Bronchial epithelial cell (primary cell): ENCODE measurements at places on chromosomes 4 and X. TPM values are rescaled to one million over a fixed set of nuclear protein-coding genes. Genes with fewer than 3 reads are reported as not detected.

The FGFRL1 gene
- 14.2 and 14.7 TPM in 2 replicates for total RNA-seq

The NXF3 gene
- total RNA-seq = not detected in 2 replicates

GRCh38 chr4:38396091-38396490, 267.9 kb upstream of the KLF3 start:
- DNase-seq = peak; percentile 16

DNA sequence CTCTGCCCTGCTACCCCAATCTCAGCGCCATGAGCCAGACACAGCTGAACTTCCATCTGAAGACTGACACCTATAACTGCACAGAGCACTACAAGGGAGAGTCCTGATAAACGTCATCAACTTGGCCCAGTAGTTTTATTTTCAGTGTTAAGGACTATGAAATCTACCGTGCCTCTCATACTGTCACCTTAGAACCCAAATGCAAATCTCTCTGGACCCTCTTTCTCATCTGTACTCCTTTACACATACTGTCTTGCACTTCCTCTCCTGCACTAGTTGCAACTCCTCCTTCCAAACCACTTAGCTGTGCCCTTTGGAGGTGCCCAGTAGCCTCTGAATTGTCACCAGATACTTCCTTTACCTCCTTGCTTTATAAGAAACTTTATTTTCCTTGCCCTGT, 420.2 kb upstream of the CNKSR2 start:
- DNase-seq = no peak

GRCh38 chrX:101208152-101208905, 11.3 kb upstream of the DRP2 start:
- DNase-seq = no peak

- no peak for DNase-seq
Measured at GRCh38 chrX:107450823-107451509, 1.5 kb downstream of the FRMPD3 start.

DNA sequence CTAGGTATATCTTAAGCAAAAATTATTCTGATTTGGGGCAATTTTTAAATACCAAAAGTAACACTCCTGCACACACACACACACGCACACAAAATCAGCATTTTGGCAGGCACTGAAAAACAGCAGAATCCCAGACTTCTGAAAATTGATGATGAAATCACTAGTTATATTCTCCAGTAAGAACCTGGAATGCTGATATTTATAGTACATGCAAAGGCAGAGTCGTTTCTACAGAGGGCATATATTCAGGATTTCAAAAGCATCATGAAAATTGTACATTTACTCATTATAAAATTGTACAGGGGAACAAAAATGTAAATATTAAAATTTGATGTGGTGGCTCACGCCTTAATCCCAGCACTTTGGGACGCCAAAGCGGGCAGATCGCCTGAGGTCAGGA, 352.5 kb upstream of the PITX2 start:
- no peak for DNase-seq

- DNase-seq = no peak
Measured at GRCh38 chrX:149522916-149523315, 17.8 kb upstream of the IDS start.

GRCh38 chr4:675980-676870, 1.9 kb downstream of the MYL5 start:
- DNase-seq = no peak

GRCh38 chrX:150768132-150768485, 74.9 kb downstream of the MTMR1 start:
- no peak for DNase-seq

GRCh38 chr4:48333587-48333986, 7.7 kb upstream of the SLAIN2 start:
- no peak for DNase-seq

GRCh38 chrX:21437036-21437435, 62.8 kb downstream of the CNKSR2 start:
- no peak for DNase-seq

DNA sequence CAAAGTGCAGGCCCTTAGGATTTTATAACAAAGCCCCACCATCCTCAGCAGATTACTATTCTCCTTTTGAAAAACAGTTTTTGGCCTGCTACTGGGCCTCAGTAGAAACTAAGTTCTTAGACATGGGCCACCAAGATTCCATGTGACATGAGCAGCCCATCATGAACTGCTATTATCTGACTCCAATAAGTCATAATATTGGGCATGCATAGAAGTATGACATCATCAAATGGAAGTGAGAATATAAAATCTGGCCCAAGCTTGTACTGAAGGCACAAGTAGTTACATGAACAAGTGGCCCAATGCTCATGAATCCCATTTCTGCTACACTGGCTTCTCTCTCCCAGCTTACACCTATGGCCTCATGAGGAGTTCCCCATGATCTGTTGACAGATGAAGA, 404.8 kb downstream of the EPHA5 start:
- DNase-seq = no peak

GRCh38 chrX:40446921-40447320, 133.8 kb upstream of the ATP6AP2 start:
- DNase-seq = no peak

DNA sequence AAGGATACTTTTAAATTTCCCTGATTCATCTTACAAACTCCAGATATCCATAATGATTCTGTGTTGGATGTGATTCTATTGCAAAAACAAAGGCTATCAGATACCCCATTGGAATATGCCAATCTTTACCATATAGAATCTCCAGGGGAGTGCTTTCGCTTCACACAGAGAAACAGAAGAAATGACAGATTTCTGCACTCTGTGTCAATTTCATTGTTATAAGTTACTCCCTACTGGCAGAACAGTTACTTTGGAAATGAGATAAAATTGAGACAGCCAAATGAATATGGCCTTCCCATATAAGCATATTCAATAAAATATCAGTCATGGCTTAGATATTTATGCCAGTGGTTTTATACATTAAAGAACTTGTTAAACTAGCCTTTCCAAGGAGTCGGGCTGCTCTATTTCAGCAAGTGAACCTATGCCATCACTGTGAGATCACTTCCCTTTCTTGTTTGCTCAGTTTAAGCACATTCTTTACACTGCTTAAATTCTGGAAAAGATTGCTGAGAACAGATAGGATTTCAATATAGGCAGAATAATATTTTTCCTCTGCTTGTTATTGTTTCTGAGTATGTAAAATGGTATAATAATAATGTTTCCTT, 127.5 kb upstream of the ANXA10 start:
- peak; percentile 71 for DNase-seq
